Caki2 (cell line): ENCODE measurements at places on chromosomes 12 and 14. TPM values are rescaled to one million over a fixed set of nuclear protein-coding genes. Genes with fewer than 3 reads are reported as not detected.

OAS2 gene
- 0.30 and 1.0 TPM in 2 replicates for total RNA-seq

GDF11 gene
- total RNA-seq: 1.1 and 2.8 TPM in 2 replicates

NKX2-8 gene
- total RNA-seq: 2.4 and 5.5 TPM in 2 replicates

PTPRB gene
- total RNA-seq: 2.8 and 3.2 TPM in 2 replicates

GPRC5D gene
- not detected in 2 replicates for total RNA-seq

EIF2S3B gene
- 0.12 and 0.14 TPM in 2 replicates for total RNA-seq

C14orf180 gene
- total RNA-seq: not detected in 2 replicates

EML5 gene
- total RNA-seq: 0.12 and 1.3 TPM in 2 replicates

DEPDC4 gene
- total RNA-seq: 2.0 TPM in 1 of 2 replicates, not detected in the other

GPD1 gene
- not detected in 2 replicates for total RNA-seq
